ENCODE measurements at places on chromosomes 6 and 20.
A peak's percentile ranks its signal among the peaks of the same experiment; 100 is the strongest.

DNA sequence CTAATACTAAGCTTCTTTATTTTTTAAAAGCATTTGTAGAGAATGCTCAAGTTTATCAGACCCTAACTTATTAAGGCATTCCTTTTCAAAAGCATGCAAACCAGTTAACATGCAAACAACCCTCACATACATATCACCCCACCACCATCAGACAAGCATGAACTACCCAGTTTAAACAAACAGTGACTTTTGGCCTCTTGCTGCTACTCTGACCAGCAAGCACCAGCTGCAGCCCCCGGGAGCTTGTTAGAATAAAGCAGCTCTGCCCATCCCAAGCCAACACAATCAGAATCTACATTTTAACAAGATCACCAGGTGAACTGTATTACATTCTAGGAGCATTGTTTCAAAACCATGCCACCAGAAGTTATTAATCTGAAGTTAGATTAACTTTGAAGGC lies 5.9 kb upstream of the NUP153 start:
- no peak for DNase-seq

- DNase-seq, result peak; percentile 77
Observed at GRCh38 chr6:166852451-166852975, 103.8 kb downstream of the RNASET2 start.

DNA sequence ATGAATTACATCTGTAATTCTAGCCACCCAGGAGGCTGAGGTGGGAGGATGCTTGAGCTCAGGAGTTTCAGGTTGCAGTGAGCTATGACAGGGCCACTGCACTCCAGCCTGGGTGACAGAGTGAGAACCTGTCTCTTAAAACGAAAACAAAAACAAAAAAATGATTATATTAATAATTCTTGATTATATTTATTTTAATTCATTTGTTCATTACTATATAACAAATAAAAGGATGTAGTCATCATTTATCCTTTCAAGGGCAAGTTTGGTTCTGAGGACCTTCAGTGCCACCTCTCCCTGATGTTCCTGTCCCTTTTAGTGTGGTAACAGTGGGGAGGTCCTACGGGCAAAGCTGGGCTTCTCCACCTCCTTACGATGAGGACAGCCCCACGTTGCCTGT lies 167.1 kb upstream of the SCGN start:
- no peak for DNase-seq

- no peak for DNase-seq
Observed at GRCh38 chr6:79468116-79468515, 69.1 kb downstream of the LCA5 start.

- no peak for DNase-seq
Observed at GRCh38 chr6:53458105-53458866, 86.6 kb downstream of the GCLC start.

- DNase-seq, result no peak
Observed at GRCh38 chr6:100665041-100665380, 200.3 kb upstream of the SIM1 start.
